Thoracic aorta (tissue), 2 donors: ENCODE measurements at places on chromosomes 7 and 10.

DNA sequence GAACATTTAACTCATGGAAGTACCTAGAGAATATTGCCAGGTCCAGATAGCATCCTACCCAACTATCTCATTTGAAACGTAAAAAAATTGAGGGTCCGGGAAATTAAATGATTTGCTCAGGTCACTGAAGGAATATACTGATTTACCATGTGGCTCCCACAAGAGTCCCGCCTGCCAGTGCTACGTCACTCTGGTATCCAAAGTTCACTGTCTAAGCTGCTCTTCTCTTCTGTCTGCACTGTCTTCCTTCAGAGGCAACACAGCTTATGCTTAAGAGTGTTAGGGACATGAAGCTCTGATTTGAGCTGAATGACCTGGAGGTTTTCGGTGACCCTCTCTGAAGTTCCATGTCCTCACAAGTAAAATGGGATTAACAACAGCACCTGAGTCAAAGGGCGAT is 114.6 kb downstream of the PDE1C start:
- no peak for DNase-seq

DNA sequence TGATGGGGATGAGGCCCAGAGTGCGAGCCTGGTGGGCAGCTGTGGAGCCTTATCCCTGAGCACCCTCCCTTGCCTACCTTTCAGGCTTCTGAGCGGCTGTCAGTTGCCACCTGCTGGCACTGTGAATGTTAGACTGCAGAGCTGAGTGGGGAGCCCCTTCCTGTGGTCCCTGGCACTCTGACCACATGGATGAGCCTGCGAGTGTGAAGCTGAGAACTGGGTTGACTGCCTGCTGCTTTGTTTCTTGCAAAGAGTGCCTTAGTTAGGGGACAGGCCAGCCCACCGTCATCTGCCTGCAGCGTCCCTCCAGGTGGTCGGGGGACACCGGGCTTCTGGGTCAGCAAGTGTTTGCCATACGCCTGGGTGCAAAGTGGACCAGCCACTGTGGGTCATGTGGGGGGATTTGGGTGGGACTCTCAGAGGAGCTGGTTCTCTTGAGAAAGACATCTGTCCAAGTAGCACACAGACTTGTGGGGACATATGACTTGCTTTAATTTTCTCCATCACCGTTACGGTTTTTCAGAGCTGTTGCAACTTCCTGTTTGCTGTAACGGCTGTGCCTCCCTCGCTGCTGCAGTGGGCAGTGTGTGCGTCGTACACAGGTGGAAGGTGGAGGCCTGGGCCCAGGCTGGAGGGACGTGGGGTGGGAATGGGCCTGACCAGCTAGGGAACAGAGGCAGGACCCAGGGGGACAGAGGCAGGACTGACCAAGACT is 13.7 kb downstream of the INPP5A start:
- no peak for DNase-seq

DNA sequence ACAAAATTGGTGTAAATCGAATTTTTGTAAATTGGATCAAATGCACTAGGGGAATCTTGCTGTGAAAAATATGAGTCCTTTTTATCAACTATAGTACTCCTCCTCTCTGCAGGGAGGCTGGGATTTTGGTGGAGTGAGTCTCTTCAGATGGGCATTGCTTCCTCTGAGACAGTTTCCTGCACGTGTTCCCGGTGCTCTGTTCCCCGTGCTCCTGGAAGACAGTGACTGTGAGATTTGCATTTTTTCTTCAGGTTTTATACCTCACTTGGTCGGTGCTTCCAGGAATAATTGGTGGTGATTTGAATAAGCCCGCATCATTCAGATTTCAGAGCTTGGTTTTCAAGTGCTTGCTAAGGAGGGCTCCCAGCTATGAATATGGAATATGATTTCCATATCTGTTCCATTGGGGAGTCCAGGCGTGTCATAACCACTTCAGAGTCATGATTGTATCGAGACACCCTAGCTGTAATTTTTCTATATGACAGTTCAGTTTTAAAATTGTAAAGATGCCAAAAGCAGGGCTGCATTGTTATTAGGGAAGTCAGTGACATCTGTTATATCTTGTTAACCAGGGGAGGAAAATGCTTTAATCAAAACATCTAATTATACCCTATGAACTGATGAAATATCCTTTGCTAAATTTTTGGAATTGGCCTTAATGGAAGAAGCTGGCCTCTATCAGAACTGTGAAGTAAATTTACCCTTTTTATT is 12.3 kb downstream of the AUTS2 start:
- DNase-seq = no peak

GRCh38 chr10:44203535-44203934 is 181.4 kb downstream of the CXCL12 start:
- no peak for DNase-seq

DNA sequence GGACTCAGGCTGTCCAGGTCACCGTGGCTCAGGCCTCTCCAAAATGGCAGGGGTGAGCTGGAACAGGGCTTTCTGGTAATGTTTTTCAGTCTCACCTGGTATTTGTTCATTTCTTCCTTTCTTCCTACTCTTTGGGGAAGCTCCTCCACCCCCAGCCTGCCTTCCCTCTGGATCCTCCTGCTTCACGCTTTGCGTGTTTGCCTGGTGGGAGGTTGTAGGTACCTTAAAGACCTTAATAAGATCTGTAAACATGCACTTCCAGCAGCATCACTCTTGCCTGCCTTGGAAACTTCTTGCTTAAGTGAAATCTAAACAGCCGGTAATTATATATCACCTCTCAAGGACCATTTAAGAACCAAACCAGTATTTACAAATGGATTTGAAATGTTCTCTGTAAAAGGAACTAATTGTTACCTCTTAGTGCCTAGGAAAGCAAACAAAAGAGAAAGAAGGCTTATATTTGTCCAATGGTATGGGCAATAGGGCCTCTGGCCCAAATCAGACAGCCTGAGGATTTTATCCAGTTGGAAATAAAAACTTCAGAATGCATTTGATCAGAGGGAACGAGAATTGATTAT is 339.9 kb downstream of the CCSER2 start:
- no peak for DNase-seq

- no peak for DNase-seq
Observed at GRCh38 chr7:135147899-135148721, at the start of gene TMEM140. Gene TMEM140 (plus strand): TSS chr7:135148072. CDS start chr7:135164442, 16,370 bp downstream.

DNA sequence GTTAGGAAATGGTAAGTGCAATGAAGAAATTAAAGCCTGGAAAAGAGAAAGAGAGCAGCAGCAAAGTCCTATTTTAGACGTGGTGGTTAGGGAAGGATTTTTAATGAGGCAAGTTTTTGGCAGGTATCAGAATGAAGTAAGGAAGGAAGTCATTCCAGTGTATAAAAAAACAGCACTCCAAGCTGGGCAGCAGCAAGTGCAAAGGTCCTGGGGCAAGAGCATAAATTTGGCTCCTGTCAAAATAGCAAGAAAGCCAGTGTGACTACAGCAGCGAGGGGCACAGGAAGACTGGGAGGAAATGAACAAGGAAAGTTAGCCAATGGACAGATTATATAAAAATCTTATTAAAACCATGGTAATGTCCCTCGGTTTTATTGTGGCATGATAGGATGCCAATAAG is 90.2 kb downstream of the PPP1R3A start:
- no peak for DNase-seq

- no peak for DNase-seq
Observed at GRCh38 chr10:35789996-35790395, 147.9 kb upstream of the FZD8 start.

GRCh38 chr10:15196021-15196834 is 27.7 kb upstream of the NMT2 start:
- DNase-seq = no peak

DNA sequence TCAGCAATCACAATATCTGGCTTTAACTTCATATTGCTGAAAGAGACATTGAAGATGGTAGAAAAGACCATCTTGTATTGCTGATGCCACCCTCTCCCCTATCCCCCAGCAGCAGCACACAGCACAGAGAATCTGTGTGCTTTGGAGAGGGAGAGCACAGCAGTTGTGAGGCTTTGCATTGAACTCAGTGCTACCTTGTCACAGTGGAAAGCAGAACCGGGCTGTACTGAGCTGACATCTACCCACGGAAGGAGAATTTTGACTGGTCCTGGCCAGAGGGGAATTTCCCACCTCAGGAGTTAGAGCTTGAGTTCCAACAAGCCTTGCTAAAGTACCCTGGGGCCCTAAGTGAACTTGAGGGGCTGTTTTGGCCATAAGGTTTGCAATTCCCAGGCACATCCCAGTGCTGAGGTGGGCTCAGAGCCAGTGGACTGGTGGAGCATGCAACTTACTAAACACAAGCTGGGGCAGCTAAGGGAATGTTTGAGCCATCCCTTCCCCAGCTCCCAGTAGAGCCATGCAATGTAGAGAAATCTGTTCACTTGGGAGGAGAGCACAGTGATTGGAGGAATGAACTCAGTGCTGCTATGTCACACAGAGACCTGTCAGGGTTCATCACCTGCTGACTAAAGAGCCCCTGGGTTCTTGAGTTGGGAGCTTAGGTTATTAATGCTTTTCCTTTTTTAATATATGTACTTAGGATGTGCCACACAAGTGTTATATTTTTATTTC is 62.1 kb downstream of the OR13A1 start:
- no peak for DNase-seq

- DNase-seq = no peak
Observed at GRCh38 chr10:6301488-6302075, 98.8 kb downstream of the PFKFB3 start.

DNA sequence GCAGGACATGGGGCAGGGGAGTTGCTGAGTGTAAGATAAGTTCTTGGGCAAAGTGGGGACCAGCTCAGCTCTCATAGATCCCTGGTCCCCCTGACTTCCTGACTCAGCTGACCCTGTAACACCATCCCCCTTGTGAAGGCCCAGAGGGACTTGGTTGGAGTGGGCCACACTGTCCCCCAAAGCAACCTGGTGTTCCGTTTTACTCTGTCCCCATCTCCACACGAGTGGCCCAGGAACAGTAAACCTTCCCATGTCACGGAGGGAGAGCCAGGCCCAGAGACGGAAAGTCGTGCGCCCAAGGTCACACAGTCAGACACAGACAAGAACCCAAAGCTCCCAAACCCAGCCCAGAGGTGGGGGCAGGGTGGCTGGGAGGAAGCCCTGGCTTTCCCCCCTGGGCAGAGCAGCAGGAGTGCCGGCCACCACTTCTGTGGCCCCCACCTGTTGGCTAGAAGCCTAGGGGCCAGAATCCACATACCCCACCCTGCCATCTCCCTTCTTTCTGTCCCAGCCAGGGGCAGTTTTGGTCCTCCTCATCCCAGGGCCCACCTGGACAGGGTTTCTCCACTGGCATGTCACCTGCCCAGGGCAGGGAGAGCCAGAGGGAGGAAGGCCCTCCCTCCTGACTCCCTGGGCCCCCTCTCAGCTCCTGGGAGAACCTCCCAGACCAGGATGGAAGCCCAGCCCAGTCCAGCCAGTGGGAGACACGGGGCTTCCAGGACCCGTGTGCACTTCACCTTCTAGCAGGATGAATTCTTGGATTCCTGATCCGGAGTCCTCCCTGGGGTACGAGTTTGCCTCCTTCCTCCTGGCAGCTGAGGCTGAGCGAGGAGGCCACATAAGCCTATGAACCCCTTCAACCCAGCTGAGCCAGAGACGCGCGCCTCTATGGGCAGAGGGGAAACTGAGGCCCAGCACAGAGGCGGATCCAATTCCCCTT is 20.6 kb upstream of the VPS37D start:
- no peak for DNase-seq

GRCh38 chr10:132462463-132463332 is 65.7 kb downstream of the PWWP2B start:
- no peak for DNase-seq

DNA sequence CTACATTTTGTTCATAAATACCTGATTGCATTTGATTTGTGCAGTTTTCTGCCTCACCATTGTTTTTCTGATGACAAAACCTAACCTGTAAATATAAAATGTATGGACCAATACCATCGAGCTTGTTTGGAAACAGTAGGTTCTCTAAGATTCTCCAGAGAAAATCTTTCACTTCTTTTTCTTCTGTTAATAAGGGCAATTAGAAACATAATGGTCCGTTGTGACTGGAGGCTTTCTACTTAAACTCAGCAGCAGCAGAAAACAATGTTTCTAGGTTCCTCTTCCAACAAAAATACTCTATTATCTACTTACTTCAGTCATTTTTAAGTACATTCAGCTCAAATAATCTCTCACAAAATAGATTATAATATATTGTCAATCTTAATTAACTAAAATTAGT is 601.5 kb downstream of the PHTF2 start:
- DNase-seq = no peak
